Activated T-cell treated with anti-CD3 and anti-CD28 coated beads, Interleukin-2, amount 50 U/mL, for 48 hours (primary cell): ENCODE measurements at places on chromosomes 16 and 17.

DNA sequence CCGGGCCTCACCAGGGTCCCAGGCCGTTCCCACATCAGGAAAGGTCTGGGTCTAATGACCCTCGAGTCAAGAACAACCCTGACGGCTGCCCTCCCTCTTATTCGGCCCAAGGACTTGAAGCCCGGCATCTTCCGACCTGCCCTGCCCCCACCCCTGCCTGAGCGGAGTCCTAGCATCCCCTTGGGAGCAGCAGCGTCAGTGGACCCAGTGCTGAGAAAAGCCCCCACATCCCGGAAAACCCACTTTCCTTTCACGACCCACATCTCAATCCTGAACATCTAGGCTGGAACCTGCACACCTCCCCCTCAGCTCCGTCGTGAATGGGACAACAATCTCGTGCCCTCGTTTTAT, 769 bp downstream of the TMEM88 start:
- no peak for DNase-seq

- no peak for DNase-seq
Measured at GRCh38 chr17:27315322-27315721, 21.4 kb downstream of the WSB1 start.

- peak; percentile 55 for DNase-seq
Measured at GRCh38 chr17:82023447-82024241, 539 bp downstream of the LRRC45 start.

DNA sequence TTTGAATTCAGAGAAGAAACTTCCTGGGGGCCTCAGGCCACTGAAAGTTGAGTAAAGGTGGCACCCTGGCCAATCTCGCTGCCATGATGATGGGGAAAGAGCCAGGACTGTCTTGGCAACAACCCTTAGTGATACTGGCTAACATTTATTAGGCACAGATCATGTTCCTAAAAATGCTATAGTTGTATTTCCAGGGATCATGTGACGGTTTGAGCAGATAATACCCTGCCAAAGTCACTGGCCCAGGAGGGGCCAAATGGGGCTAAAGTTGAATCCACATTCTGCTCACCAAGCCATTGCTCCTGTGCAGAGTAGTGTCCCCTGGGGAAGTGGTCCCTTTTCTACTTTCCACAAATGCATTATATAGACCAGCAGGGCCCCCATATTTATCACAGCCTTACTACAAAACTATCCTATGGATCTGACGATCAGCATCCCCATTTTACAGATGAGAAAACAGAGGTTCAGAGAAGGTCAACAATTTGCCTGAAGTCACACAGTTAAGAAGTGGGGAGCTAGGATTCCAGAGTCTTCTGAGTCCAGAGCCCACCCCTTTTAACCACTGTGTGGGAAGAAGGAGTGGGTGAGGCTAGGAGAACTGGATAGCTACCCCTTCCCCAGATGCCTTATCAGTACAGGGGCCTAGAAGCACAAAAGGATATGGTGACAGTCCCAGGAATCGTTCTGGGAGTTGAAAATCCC, 300.0 kb upstream of the IRX3 start:
- no peak for DNase-seq

DNA sequence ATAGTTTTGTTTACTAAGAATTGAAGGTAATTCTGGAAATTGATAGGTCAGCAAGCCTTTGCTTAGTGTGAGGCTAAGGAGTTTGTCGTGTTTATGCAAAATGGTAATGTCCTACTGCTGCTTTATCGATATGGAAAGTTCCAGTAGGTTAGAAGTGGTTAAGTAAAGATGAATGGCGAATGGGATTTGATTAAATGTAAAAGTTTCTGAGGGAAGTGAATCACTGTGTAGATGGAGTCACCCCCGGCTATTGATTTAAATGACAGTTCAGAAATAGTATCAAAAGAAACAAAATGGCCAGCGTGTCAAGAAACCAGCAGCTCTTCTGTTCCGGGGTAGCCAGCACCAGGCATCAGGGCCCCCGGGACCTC, 131.4 kb downstream of the RPTOR start:
- no peak for DNase-seq

- DNase-seq: no peak
Measured at GRCh38 chr17:81025741-81026129, 9.2 kb upstream of the BAIAP2 start.

- DNase-seq: no peak
Measured at GRCh38 chr17:10648956-10649355, 8.2 kb downstream of the MYH3 start.

GRCh38 chr17:67376415-67376736, 705 bp upstream of the PITPNC1 start:
- no peak for DNase-seq

- DNase-seq: no peak
Measured at GRCh38 chr16:5870886-5871691, 773.5 kb upstream of the EEF2KMT start.

DNA sequence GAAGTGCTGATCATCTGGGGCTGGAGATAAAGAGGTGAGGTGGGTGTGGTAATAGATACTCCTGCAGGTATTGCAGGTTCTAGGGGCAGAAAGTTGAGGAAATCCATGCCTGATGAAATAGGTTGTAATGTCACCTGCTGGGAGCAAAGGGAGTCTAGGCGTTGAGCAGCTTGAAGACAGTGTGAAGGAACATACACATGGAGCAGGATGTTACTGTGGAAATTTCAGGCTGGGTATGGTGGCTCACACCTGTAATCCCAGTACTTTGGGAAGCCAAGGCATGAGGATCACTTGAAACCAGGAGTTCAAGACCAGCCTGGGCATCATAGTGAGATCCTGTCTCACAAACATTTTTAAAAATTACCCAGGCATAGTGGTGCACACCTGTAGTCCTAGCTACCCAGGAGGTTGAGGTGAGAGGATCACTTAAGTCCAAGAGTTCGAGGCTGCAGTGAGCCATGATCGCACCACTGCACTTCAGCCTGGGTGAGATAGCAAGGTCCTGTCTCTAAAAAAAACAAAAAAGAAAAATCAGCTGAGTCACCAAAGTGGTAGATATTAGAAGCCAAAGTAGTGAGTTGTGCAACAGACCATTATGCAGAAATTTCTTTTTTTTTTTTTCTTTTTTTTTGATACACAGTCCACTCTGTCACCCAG, 9.1 kb upstream of the CRYBA1 start:
- DNase-seq: no peak

DNA sequence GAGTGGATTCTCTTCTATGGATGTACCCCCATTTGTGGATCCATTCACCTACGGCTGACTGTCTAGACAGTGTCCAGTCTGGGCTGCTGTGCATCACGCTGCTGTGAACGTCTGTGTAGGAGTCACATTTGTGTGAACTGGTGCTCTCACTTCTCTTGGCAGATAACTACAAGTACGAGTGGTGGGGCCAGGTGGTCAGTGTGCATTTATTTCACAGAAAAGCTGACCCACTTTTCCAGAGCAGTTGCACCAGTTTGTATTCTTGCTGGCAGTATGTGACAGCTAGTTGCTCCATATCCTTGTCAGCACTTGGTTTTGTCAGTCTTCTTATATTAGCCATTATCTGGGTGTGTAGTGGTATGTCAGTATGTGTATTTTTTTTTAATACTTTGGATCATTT, 28.4 kb downstream of the FOXK2 start:
- DNase-seq: no peak

GRCh38 chr17:63557416-63557815, 7.1 kb downstream of the DCAF7 start:
- DNase-seq: no peak

DNA sequence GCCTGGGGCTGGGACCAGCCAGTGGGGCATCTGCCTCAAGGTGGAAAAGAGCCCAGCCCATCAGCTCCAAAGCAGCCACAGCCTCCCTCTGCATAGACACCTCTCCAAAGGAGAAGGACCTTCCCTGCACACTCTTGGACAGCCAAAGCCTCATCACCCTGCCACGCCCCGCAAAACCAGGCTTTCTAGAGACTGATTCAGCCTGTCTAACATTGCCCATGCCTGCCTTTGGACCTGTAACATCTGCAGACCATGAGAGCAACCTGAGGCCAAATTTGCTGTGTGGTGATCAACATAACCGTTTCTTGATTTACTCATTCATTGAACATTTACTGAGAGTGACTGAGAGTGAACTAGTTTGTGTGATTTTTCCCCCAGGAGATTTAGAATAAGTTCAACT, 219.7 kb upstream of the HSBP1 start:
- no peak for DNase-seq

DNA sequence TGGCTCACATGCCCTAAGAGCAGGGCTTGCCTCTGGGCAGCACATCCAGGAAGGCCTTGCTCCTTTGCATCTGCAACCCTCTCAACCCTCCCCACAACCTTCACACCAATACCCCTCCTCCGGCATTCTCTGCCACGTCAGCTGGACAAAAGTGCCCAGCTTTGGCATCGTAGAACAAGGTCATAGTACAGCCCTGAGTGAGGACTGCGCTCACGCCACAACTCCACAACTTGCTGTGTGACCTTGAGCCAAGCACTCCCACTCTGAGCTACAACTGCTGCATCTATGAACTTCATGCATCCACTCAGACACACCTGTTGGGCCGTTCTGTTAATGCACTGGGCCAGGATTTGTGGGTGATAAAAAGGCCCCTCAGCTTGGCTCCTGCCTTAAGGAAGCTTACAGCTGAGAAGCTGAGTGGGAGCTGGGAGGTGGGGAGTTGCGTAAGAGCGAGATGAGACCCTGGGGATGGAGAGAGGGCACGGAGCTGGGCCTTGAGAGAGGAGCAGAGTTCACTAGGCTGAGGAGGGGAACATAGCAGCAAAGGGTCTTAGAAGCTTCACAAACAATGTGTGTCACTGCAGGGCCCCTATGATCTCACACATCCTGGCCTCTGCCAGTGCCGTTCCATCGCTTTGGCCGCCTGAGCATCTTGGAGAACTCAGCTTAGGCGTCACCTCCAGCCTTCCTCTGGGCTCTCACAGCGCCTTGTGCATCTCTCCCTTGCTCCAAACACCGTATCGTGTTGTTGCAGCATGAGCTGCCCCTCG, 8.6 kb upstream of the MRC2 start:
- no peak for DNase-seq

- DNase-seq: no peak
Measured at GRCh38 chr17:20276421-20276820, 190.9 kb downstream of the LGALS9B start.

DNA sequence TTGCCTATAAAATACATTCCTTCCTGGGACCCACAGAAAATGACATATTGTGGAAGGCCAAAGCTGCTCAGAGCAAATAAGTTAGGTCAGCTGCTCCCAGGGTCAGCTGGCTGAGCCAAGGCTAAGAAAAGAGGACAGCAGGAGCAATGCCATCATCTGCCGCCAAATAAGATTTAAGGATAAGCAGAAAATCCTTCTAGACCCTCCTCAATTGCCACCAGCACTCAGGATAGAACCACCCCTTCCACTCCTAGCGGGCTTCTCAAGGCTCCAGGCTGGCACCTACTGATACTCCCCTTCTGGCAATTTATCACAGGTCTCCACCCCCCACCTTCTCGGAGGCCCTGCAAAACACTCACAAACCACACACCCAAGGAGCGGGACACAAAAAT, 22.9 kb downstream of the MBTPS1 start:
- no peak for DNase-seq

- DNase-seq: no peak
Measured at GRCh38 chr16:17229131-17229530, 241.6 kb downstream of the XYLT1 start.

DNA sequence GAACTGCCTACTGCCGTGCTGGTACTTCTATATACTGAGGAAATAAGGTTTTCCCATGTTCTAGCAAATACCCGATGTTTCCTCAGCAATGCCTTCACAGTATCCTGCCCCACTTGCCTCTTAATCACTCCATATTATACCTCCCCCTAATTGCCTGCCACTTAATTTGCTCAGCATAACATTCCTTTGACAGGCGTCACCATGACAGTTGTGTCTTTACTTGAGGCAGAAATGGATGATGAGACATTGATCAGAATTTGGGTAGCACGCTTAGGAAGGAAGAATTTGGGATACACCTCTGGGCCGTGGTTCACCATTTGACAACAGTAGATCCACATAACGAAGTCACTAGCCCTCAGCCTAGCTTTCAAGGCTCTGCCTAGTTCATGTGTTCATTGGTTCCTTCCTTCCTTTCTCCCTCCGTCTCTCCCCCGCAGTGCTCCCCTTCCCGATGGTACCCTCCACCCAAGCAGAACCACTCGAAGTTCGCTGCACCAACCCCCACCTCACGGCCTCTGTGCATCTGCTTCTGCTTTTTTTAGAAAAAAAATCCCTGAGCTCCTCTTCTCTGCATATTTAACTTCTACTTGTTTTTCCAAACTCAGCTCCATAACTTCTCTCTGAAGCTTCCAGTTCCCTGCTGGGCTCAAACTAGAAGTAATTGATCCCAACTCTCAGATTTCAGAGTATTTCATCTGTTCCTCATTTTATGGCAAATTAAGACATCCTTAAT, 19.4 kb downstream of the IQCK start:
- no peak for DNase-seq

GRCh38 chr16:3461151-3461550, 17.7 kb downstream of the NAA60 start:
- DNase-seq: peak; percentile 53

DNA sequence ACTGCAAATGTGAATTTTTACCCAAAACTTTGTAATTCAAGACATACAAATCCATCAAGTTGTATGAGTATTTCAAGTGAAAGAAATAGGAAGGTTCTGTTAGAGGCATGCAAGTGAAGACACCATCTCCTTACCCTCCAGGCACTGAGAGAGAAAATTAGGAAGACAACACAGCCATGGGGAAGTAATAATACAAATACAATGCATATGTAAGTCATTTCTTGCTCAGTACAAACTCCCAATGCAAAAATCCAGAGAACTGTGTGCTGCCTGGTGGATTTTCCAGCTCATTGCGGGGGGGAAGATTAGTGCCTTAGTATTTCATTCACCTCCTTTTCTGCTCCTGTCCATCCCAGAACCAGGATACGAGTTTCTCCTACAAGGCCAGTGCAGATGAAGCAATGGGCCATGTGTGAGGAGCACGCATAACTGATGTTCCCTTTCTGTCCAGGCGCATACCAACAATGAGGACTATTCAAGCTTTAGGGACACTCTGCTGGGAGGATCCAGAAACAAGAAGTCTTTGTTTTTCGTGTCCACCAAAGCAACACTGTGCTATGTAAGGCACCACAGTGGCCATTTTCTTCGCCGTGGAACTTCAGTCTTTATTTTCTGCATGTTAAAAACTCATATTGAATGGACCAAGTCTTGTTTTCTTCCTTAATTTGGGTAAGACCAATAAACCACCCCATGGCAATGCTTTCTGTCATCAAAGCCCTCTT, 143.7 kb upstream of the RCVRN start:
- DNase-seq: no peak

DNA sequence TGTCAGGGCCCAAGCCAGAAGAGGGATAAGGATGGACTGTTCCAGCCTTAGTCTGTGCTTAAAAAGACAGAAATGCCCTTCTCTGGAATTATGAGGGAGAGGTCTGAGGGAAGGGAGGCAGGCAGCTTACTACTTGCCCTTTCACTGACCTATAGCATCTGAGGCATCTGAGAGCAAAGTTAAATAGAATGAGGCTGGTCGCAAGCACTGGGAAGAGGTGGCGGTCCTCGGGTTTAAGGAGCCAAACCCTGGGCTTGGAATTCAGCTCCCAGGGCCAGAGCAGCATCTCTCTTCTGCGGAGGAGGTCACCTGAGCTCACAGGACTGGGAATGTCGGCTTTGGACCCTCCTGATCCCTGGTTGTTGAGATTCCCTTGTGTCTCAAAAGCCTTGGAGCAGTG, 3.1 kb upstream of the LIMD2 start:
- no peak for DNase-seq
